Renal cortex interstitium (tissue), 15 donors: ENCODE measurements at places on chromosomes 7 and 10. TPM values are rescaled to one million over a fixed set of nuclear protein-coding genes. Genes with fewer than 3 reads are reported as not detected.

GRCh38 chr7:121966276-121966934, 93.4 kb downstream of the PTPRZ1 start:
- DNase-seq, result no peak

WDR86 gene
- polyA plus RNA-seq, result 39.1 TPM

DNA sequence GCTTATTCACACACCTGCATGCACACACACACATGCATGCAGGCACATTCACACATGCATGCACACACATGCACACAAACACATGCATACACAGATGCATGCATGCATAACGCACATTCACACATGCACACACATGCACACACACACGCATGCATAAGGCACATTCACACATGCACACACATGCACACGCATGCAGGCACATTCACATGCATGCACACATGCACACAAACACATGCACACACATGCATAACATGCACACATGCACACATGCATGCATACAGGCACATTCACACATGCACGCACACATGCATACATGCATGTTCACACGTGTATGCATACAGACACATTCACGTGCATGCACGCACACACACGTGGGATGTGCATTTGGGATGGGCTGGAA, 165.8 kb downstream of the PAXIP1 start:
- no peak for DNase-seq

DNA sequence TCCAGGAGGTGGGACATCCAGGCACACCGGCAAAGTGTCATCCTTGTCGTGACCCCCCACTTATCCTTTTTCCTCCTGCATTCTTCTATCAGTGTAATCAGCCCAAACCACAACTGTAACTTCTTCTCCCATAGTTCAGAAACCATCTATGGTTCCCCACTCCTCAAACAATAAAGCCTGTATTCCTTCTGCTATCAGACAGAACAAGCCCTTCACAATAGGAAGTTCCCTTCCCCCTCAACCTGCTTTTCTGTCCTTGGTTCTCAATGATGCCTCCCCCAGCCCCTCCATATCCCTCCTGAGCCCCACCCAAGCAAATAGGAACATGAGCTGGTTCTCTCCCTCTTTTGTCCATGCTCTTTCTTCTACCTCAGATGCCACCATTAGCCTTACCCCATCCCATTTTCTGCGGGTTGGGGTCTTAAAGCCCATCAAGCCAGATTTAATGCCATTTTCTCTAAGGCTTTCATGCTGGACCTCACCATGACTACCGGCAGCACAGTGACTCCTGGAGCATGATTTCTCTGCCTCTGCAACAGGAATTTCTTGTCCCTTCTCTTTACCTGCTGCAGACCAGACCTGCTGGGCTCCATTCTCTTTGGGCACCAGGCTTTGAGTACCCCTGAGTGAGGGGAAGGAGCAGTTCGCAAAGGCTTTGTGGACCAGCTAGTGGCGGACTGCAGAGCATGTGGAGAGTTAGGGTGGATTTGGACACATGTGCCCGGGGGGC, 92.8 kb upstream of the PAX2 start:
- no peak for DNase-seq

- no peak for DNase-seq
These were observed 125.5 kb downstream of the CLEC2L start for GRCh38 chr7:139648941-139649425.

GRCh38 chr7:2954433-2954853, 89.2 kb downstream of the CARD11 start:
- no peak for DNase-seq

DNA sequence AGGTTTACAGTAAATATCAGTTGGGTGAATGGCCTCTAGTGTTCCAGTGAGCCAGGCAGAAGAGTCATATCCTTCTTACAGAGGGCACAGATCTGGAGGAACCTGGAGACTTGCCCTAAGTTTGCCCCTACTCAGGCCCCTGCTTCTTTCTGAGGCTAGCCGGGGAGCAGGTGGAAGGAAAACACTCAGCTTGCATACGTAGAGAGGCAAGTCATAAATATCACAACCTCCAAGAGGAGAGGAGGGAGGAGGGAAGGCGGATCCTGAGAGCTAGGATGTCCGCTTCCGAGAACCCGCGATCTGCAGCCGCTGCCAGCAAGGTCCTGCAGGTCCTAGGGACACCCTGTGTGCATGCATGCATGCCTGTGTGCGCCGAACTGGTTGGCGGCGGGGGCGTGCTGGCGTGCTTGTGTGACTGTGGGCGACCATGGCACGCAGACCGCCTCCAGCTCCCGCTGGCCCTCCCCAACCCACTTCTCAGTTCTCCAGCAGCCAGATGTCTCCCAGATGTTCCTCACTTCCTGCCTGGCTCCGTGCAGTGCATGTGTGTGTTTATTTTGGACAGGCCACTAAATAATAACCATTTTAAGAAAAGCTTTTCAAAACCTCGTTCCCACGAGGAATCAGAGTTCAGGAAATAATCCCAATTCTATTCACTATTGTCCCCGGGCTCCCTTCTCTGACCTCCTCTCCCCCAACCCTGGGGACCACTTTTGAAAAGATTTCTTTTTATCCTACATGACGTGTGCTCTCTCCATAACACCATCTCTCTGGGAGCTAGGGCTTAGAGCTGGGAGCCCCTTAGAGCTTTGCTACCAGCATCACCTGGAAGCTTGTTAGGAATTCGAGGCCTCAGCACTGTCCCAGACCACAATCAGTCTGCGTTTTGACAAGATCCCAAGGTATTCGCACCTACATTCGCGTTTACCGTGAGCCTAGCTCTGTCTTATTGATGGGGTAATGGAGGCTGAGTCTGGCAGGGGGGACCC, 32.4 kb downstream of the UNC5B start:
- peak; percentile 85 for DNase-seq

DYNC1I1 gene
- 0.37 TPM for polyA plus RNA-seq

- no peak for DNase-seq
These were observed 119.4 kb downstream of the ZFAND4 start for GRCh38 chr10:45553155-45553554.

ELAPOR2 gene
- 10.5 TPM for polyA plus RNA-seq

DNA sequence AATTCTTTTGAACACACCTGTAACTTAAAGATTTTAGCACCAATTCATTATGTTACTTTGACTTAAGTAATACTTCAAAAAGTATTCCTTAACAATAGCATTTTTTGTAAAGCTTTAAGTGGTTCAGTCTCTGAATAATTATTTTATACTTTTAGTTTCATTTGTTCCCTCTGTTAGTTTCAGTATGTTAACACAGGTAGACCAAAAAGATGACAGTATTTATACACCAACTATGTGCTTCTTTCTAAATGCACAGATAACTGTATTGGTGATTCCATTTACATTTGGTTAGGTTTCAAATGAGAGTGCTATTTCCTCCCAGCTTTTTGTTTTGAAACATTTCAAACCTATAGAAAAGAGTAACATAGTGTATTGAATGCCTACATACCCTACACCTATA, 14.0 kb downstream of the RALA start:
- DNase-seq, result no peak

- DNase-seq, result no peak
These were observed 182.1 kb downstream of the FAM107B start for GRCh38 chr10:14592566-14592965.

SOSTDC1 gene
- 47.4 TPM for polyA plus RNA-seq

GRCh38 chr7:31145339-31145738, 93.2 kb downstream of the ADCYAP1R1 start:
- no peak for DNase-seq

GRM8 gene
- 8.1 TPM for polyA plus RNA-seq

DNA sequence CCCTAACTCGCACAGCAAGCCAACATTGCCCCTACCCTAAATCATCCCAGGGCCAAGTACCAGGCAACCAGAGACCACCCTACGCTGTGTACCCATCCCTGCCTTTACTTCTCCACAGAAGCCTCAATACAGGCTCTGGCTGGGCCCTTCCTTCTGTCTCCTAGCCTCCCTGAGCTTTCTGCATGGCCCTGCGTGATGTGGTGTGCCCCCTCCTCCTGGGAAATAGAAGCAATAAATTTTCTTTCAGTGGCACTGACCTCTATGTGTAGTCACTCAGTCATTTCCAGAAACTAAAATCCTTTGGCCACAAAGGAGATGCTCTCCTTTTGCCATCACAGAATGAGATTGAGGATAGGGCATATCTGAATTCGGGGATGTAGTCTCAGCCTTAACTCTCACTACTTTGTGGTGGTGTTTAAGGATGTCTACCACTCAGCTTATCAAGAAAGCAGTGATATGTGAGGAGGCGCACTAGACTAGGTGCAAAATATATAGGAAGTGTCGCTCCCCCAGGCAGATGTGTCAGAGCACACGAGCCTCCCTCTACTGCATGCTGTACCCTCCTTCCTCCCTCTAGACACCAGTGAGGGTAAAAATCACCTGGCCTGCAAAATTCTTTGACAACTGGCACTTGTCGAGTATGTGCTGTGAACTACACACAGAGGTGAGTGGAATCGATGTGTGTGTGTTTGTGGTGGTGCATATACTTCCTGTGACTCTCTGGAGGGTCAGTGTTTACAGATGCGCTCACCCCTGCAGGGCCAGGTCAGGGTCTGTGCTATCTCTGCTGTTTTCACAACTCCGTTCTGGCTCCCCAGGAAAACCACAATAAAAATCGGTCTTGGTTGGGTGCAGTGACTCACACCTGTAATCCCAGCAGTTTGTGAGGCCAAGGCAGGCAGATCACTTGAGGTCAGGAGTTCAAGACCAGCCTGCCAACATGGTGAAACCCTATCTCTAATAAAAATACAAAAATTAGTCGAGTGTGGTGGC, 825.9 kb upstream of the IGFBP3 start:
- DNase-seq, result no peak

SHLD2 gene
- 42.5 TPM for polyA plus RNA-seq

GRCh38 chr7:30851651-30852307, 59.9 kb upstream of the AQP1 start:
- no peak for DNase-seq

DNA sequence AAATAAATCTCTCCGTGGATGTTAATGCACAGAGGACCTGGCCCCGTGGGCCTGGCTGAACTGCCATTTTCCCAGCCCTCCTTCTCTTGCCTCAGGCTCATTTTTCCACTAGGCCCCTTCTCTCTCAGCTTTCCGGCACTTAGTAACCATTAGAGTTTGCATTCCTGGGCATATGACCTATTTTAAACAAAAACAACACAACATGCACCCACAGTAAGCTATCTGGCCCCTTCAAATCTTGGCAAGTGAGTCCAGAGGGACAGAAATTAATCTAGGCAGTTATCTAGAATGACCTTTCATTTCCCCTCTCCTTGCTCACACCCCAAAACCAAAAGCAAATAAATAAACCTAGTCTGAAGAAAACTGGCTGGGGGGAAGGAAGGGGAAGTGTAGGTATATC, 11.7 kb downstream of the FBXW4 start:
- DNase-seq, result no peak

DNA sequence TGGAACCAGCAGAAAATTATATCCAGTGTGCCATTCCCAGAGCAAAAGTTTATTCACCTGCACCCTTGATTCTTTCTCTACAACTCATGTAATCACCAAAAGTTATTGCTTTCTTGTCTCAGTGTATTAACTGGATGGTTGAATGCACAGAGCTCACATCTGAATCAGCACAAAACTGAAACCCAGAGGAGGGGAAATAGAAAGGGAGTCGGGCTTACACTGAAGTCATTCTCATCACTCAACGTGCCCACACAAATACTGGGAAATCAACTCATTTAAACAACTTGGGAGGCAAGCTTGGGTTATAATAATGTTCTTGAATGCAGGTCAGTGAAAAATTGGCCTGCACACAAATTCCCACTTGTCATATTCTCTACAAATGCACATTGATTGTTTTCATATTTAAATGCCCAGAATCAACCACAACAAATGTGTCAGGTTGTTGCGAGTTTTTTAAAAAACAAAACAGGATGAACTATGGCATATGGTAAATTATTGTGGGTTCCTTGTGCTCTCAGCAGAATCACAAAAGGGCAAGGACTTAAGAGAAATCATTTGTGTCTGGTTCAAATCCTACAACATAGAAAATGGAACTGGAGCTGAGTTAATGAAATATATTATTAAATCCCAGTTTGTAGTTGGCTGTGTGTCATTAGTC, 125.9 kb upstream of the NOBOX start:
- no peak for DNase-seq

DNA sequence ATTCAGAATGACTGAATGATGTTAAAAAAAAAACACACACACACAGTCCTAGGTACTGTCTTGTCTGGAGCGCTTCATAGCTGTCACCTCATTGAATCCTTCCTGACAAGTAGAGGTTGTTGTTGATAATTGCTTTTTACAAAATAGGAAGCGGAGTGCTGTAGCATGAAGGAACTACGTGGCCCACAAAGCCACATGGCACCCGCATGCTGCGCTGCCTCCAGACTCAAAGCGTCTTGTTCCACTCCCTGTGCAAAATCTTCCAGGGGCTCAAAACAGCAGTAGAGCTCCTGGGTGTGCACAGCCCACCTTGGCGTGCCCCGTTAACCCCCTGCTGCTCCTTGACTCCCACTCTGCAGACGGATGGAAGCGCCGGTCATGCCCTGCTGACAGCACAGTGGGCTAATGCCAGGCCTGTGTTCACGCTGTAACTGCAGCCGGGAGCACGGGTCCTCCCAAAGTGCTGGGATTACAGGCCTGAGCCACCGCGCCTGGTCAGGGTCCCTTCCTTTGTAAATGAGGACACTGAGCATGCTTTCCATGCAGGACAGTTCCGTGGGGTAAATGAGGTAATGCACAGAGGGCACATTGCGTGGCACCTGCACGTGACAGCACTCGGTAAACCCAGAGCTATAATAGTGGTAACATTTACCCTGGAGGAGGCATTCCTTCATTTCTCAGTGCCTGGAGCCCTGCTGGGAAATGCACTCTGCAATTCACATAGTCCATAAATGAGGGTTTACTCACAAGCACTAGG, 91.1 kb upstream of the GNA12 start:
- DNase-seq, result no peak

GRCh38 chr7:134473861-134474291, 15.0 kb upstream of the AKR1B1 start:
- DNase-seq, result no peak

GRCh38 chr10:2729197-2729596, 338.2 kb upstream of the PFKP start:
- no peak for DNase-seq

COL28A1 gene
- 9.6 TPM for polyA plus RNA-seq

VWA2 gene
- 1.6 TPM for polyA plus RNA-seq

PRTFDC1 gene
- polyA plus RNA-seq, result 38.8 TPM

DNA sequence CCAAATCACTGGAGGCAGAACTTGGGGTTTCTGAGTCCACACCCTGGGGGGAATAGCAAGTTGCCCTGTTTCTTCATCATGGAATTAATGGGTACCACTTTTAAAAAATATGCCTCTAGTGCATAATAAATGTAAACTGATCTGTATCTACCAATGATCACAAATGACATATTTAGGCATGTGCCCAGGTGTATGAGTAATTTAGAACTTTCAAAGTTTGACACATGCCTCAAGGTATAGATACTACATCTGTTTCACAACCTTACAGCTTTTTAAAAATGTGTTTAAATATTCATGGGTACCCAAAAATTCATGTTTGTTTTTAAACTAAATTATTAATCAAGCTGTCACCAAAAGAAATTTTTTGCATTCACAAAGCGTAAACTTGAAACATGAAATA, 226.0 kb downstream of the KIAA1217 start:
- DNase-seq, result no peak

DNA sequence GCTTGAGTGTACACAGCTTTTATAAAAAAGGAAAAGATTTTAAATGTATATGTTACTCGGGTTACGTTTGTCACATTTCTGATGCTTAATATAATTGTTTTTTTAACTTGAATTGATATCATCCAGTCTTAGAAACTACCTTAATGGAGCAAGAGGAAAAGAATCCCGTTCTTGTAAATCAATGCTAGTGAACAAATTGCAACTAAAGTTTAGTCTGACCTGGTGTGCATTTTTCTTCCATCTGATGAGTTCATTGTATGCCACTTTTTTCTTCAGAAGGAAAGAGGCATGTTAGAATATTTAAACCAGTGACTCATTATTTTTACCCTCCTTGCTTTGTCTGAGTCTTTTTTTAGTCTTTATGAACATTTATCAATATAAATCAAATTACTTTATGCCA, 34.7 kb downstream of the NET1 start:
- DNase-seq, result no peak
